ENCODE measurements at places on chromosomes 2 and 18.

GRCh38 chr2:143312441-143312840 is 183.2 kb downstream of the ARHGAP15 start:
- no peak for DNase-seq

DNA sequence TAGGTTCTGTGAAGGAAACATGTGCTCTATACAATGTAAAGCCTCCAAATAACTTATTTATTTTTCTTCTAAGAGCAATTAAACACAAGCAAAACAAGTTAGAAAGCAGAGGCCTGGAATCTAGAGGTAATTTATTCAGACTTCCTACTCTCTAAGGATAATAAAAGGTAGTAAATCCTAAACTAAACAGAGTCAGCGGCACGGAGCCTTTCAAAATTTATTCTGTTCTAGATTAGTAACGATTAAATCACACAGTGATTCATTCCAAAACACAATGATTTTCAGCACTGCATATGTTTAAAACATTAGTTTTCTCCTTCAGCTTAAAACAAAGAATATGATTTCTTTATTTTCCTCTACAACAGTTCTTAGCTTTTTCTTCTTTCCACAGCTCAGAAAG is 160.9 kb downstream of the FBXO15 start:
- DNase-seq = no peak

- no peak for DNase-seq
Measured at GRCh38 chr2:130370490-130370889, 14.6 kb downstream of the PTPN18 start.

DNA sequence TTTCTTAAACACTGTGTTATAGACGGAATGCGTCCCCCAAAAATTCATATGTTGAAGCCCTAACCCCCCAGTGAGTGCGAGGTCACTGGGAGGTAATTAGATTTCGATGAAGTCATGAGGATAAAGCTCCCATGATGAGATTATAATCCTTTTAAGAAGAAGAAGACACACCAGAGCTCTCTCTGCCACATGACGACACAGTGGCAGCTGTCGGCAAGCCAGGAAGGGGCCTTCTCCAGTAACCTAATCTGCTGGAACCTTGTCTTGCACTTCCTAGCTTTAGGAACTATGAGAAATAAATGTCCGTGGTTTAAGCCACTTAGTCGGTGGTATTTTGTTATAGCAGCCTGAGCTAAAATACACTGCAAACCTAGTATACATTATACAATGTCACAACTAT is 12.3 kb downstream of the TMEM237 start:
- no peak for DNase-seq

GRCh38 chr2:181984060-181984459 is 1.6 kb upstream of the PPP1R1C start:
- no peak for DNase-seq

GRCh38 chr2:227824711-227825110 is 11.1 kb downstream of the CCL20 start:
- DNase-seq = no peak

- DNase-seq = peak; percentile 33
Measured at GRCh38 chr2:173884025-173884802, 81.0 kb downstream of the SP3 start.

GRCh38 chr2:175007510-175007909 is 2.3 kb upstream of the CHN1 start:
- DNase-seq = no peak

- no peak for DNase-seq
Measured at GRCh38 chr18:69839497-69839896, 108.2 kb downstream of the CD226 start.

- DNase-seq = peak; percentile 48
Measured at GRCh38 chr2:38115216-38116032, 39.5 kb upstream of the CYP1B1 start.

DNA sequence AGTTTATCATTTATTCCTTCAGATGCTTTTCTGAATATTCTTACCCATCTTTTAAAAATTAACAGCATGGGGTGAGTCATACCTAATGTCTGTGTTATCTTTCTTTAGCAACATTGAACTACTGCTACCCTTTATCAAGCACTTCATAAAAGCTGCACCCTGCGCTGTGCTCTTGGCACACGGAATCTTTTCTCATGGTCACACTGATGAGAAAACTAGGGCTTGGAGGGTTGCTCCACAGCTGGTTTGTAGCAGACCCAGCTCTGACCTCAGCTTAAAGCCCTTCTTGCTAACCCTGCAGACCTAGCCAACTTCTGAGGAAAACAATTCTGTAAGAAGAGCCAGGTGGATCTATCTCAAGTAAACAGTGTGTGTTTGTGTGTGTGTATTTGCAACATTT is 106.3 kb downstream of the RNF144A start:
- no peak for DNase-seq

- DNase-seq = no peak
Measured at GRCh38 chr2:11270891-11271290, 73.5 kb downstream of the ROCK2 start.

GRCh38 chr2:162369551-162369950 is 25.6 kb downstream of the GCA start:
- no peak for DNase-seq

DNA sequence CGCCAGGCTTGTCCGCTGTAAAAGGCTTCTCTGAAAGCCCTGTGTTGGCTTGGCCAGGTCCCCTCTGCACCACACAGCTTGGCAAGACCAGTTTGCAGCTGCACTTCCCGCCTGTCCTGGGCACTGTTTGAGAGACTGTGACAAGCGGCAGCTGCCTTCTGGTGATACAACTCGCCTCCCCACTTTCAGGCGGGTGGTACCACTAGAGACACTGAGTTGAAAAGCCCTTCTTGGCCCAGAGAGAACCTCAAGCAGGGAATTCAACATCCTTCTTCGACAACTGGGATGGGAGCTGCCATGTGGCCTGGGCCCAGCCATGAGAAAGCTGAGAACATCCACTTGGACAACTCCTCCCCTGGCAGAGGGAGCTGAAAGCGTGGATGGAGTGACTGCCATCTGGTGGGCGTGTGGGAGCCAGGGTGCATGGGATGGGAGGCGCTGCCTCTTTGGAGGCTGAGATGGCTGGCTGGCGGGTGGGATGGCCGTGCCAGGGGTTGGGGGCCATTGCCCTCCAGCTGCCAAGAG is 125.5 kb upstream of the REV1 start:
- DNase-seq = no peak

DNA sequence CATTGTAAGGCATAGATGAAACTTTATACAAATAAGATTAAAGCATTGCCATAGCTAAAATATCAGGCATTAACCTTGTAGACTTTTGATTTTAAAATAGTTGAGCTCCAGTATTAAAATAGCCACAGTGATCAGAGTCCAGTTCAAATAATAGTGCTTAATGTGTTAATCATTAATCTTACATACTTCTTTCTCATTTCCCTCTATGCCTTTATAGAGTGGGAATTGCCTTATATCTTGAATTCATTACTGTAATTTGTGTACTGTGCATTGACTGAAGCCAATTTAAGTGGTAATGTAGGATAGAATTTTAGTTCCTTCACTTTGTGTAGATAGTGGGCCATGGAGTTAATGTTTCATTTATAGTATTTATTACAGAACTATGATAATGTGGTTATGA is 549.2 kb upstream of the VWC2L start:
- DNase-seq = no peak

DNA sequence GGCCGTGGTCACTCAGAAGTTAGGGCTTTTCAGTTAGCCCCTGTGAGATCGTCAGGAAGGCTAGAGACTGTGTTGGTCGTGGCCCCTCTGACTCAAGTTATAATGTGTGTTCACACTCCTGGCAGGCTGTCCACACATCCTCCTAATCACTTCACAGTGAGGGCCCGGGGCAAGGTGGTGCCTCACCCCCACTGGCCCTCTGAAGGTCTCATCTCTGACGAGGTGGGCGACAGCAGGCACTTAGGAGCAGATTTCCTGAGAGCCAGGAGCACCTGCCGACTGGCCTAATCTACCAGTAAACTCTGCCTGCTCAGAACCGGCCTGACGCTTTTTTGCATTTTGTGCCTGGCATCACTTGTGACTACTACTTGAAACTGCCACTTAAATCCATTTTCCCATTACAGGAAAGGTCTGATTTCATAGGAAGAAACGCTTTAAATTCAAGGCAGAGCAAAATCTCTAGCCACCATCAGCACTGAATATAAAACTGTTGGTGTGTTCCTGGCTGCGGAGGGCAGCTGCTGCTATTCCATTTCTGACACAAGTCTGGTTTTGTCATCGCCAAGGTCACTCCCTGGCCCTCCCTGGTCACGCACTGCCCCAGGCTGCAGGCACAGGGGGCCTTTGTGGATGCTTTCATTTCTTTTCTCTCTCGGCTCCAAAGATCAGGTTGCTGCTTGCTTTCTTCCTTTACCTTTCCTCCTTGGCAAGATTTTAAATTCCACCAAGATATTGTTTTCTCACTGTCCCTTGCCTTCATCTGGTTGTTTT is 48.0 kb downstream of the RAB12 start:
- DNase-seq = no peak

- DNase-seq = no peak
Measured at GRCh38 chr18:46297621-46298020, 193.4 kb downstream of the HAUS1 start.

DNA sequence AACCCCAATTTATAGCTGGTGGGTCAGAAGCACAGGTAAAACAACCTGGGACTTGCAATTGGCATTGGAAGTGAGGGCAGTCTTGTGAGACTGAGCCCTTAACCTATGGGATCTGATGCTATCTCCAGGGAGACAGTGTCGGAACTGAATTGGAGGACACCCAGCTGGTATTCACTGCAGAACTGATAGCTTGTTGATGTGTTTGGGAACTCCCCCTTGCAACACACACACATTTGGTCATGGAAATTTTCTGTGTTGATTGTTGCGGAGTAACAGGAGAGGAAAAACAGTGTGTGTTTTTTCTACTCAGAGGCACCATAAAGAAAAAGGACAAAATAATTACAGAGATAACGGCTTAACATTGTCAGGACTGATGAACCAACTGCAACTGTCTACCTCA is 16.1 kb downstream of the TPGS2 start:
- DNase-seq = no peak

- no peak for DNase-seq
Measured at GRCh38 chr18:50011813-50012435, 183.0 kb downstream of the MYO5B start.

Measured in kidney capillary endothelial cell (primary cell).